Tongue (tissue), 3 donors: ENCODE measurements at places on chromosomes 5 and 9.

GRCh38 chr5:154199263-154199662 lies 8.7 kb downstream of the GALNT10 start:
- no peak for DNase-seq

DNA sequence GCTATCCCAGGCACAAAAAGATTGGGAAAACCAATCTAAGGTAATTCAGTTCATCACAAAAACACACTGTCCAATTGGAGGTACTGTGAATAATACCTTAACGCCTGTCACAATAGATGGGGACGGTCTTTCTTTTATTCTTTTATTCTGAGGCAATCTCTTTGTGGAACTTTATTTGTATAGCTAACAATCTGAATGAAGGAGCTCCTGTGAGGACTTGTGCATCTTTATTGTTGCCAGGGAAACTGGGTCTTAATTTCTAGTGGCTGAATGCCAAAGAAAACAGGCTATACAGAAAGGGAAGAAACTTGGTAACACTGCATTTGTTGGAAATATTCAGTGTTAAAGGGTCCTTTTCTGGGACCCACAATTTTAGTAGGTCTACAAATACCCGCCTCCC lies 546.9 kb upstream of the C9orf72 start:
- DNase-seq, result peak; percentile 63

DNA sequence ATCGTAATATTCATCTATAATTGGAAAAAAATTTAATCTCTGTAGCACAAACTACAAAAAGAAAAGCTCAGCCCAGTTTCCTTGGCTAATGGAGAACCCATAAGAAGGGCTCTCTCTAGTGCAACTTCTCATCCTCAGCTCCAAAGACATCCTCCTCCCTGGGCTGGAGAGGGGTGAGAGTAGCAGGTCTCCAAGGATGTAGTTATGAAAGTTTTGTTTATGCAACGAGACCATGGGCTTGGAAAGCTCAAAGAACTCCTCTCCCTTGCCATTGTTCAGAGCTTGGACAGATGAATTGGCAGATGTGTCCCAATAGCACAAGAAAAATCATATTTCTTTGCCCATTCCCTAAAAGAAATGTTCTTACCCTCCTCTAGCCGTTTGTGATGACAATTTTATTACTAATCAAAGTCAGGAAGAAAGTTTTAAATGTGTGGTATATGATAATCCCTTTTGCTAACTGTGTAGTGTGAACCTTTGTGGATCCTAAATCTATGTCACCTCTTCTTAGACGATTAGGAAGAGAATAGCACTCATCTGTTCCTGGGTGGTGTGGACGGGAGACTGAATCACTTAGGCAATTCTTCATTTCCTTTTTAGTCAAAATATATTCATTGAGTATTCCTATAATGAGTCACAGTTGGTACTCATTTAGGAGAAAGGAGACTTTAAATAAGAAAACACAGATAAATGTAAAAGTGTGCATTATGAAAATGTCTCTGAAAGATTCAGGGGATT lies 52.2 kb downstream of the GARNL3 start:
- no peak for DNase-seq

DNA sequence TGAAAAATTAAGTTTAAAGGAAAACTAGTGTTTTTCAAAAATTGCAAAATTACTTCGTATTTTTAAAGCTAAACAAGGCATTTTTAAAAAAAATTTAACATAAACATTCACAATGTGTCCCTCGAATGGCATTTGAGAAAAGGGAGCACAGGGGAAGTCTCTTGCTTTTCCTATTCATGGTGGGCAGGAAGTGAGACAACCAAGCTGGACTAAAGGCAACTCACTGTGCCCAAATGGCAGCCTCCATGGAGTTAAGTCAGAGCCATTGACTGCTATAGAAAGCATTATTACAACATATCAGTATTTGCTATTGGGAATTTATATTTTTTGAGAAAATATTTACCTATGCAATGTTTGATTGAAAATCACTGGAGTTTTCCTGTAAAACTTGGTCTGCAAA lies 8.3 kb downstream of the HNRNPH1 start:
- DNase-seq, result no peak

- DNase-seq, result no peak
Observed at GRCh38 chr5:173973616-173973969, 15.4 kb upstream of the C5orf47 start.

- DNase-seq, result peak; percentile 83
Observed at GRCh38 chr9:13088720-13089427, 190.6 kb downstream of the MPDZ start.

DNA sequence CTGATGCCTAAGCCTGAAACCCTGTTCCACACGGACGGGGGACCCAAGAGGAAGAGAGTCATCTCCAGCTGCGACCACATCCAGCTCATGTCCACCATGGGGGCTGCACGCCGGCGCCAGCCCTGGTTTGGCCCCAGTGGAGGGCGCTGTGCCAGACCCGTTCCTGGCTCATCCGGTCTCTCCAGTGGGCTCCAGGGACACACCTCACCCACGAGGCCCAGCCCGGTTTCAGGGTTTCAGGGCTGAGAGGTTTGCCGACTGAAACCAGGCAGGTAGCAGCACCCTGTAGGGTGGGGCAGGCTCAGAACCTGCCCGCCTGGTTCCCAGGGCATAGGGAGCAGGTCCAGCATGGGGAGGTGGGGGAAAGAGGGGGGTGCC lies 71.4 kb upstream of the STXBP1 start:
- DNase-seq, result no peak

DNA sequence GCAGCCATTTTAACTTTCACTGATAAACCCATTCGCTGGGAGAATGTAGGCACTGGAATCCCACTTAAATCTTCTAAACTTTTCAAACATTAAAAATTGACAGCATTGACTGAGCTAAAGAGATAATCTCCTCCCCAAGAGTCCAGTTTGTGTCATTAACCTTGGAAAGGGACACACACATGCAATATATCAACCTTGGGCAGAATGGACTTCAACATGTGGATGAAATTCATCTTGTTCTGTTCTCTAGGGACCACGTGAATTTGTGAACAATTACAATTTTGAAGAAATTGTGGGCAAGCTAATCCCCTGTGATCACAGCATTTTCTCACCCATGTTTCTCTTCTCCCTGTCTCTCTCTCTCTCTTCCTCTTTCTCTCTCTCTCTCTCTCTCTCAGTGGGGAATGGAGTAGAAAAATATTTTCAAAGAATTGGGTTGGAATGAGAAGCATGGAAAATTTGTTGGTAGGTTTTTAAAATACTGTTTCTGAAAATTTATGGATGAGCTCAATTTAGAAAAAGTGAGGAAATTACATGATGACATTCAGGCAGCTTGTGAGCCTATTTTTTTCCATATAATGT lies 553.7 kb downstream of the EBF1 start:
- no peak for DNase-seq

DNA sequence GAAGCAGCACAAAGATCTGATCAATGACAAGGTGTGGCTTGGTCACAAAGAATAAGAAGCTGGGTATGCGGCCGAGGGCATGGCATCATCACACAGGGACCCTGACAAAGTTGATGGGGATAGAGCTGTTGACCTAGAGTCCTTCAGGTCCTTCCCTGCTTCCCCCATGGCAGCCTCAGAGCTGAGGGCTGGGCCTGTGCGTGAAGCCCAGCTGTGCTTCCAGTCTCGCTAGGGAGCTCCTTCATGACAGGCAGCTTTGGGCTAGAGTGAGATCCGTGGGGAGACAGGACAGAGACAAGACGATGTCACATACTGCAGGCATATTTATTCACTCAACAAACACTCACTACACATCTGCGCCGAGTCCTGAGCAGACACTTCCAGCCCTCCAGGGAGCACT lies 56.4 kb upstream of the NEURL1B start:
- no peak for DNase-seq

DNA sequence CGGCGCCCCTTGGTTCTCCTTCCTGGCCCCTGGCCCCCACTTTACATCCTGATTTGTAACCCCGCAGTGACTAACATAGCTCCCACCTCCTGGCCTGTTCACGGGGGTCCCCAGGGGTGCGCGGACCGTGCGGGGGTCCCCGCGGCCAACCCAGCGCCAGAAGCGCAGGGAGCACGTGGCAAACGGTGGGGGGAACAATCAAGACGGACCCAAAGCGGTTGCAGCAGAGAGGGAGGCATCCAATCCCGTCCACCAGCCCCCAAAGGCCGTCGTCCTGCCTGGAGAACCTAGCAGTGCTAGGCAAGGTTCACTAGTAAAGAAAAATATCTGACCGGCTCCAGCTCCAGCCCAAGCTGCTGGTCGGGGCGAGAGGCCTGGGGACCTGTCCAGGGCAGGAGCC lies 201.5 kb downstream of the AUH start:
- no peak for DNase-seq

- DNase-seq, result no peak
Observed at GRCh38 chr9:27801545-27801944, 228.3 kb upstream of the C9orf72 start.

DNA sequence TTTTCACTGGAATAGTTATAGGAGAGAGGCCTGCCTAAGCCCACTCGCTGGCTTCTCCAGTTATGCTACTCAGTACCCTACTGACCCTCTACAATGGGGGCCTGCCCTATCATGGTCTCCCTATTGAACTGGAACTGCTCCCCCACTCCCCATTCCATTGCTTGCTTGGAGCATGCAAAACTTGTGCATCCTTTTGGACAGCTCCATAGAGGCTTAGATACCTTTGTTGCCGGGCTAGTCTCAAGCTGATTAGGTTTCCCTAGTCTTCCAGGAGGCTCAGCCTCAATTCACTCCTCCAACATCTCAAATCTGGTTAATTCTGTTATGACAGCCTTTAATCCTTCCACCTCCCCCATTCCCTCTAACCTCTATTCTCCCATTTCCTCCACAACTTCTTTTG lies 39.9 kb downstream of the KIF24 start:
- no peak for DNase-seq

DNA sequence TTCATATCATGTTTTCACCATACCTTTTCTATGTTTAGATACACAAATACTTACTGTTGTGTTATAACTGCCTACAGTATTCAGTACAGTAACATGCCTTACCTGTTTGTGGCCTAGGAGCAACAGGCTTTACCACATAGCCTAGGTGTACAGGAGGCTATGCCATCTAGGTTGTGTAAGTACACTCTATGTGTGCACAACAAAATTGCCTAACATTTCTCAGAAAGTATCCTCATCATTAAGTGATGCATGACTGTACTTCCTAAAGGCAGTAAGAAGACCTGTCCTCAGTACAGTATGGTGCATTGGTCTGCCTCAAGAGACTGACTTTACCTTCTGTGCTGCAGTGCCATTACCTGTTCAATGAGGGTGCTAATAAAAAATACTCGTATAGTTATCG lies 7.9 kb downstream of the TXN start:
- DNase-seq, result no peak

DNA sequence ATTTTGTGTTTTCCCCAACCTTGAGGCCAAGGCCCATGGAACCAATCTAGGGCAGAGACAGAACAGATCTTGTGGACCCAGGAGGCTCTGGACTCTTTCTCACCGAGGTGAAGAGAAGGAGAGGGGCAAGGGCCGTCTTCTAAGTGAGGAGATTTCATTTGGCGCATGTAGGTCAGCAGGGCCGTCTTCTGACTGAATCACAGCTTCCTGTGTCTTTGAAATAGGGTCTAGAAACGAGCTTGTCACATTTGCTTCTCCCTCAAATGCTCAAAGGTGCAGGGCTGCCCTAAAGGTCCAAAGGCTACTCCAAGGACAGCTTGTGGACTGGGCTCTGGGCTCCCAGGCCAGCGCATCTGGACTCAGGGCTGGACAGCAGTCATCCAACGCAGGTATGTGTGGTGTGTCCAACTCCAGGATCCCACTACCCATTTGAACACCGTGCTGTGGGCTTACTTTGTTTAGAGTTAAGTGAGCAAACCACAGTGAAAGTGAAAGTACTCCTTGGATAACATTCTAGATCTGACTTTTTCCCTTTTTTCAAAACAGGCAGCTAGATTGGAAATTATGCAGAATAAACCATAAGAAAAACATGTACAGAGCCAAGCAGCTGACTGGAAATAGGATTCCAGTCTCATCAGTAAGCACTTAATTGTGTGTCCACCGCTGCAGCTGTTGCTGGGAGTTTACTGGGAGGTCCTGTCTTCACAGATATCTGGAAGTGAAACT lies 357.0 kb downstream of the GADD45G start:
- DNase-seq, result peak; percentile 91

- DNase-seq, result no peak
Observed at GRCh38 chr9:35910613-35911359, 1.5 kb downstream of the SPAAR start.

DNA sequence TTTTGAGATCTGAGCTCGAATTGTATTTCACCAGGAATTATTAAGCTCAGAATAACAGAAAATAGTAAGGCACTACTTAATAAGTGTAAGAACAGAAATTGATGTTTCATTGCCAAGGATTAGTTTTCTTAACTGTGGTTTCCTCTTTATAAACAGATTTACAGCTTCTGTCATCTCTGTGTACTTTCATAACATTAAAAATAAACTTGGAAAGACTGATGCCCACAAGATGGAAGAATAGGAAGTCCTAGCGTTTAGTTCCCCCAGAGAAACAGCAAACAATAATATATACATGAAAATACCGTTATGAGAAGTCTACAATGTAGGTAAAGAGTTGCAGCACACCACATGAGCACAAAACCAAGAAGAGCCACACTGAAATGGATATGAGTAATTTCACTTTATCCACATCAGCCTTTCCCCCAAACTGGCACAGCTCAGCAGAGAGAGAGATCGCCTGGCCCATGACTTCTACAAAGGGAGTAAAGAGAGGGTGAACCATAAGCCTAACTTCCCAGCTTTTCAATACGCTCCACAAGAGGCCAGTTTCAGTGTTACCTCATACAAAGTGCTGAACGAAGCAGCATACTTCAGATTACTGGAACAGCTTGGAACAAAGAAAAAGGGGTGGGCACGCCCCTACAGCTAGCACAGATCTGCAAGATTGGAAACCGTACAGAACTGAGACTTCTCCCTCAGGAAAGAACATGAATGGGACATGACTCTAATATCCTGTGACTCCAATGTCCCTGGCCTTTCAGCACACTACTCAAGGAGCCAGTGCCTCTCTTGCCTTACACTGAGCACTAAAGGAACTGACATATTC lies 75.4 kb downstream of the EMB start:
- no peak for DNase-seq

- DNase-seq, result no peak
Observed at GRCh38 chr5:26553079-26553478, 485.3 kb downstream of the CDH9 start.

- DNase-seq, result no peak
Observed at GRCh38 chr5:124280079-124280478, 466.4 kb downstream of the ZNF608 start.

GRCh38 chr5:128772356-128772755 lies 192.9 kb upstream of the SLC27A6 start:
- peak; percentile 63 for DNase-seq

DNA sequence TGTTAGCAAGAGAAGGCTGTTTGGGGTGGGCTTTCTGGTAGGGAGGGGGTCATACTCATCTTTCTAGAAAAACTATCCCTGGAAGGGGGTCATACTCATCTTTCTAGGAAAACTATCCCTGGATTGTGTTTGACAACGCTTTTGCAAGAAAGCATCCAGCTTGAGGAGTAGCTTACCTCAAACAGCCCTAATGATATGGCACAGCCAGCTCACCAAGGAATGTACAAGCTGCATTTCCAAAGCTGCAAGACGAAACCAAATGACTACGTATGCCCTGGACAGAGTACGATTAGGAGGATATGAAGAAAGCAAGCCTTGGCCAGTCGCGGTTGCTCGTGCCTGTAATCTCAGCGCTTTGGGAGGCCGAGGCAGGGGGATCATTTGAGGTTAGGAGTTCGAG lies 63.4 kb downstream of the KLF4 start:
- no peak for DNase-seq
